ENCODE measurements at places on chromosomes 2 and 18.

GRCh38 chr18:63315131-63315662 lies 4.4 kb downstream of the BCL2 start:
- DNase-seq, result no peak

- no peak for DNase-seq
These were observed 169.6 kb downstream of the GLI2 start for GRCh38 chr2:120905298-120905697.

- no peak for DNase-seq
These were observed 763 bp upstream of the OLA1 start for GRCh38 chr2:174248998-174249592.

DNA sequence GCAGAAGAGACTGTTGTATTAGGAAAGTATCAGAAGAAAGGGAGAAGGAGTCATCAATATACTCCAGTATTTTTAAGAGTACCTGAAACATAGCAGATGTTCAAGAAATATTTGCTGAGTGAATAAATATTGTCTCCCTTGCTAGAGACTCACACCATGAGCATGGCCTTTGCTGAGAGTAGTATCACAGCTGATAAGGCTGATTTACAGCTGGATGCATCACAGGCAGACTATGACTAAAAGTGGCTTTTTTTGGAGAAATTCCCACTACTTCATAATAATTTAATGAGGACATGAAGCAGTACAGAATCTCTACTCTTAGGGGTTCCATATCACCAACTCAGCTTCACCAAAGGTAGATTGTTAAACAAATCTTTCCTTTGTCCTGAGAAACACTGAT lies 373.3 kb downstream of the RBM43 start:
- no peak for DNase-seq

DNA sequence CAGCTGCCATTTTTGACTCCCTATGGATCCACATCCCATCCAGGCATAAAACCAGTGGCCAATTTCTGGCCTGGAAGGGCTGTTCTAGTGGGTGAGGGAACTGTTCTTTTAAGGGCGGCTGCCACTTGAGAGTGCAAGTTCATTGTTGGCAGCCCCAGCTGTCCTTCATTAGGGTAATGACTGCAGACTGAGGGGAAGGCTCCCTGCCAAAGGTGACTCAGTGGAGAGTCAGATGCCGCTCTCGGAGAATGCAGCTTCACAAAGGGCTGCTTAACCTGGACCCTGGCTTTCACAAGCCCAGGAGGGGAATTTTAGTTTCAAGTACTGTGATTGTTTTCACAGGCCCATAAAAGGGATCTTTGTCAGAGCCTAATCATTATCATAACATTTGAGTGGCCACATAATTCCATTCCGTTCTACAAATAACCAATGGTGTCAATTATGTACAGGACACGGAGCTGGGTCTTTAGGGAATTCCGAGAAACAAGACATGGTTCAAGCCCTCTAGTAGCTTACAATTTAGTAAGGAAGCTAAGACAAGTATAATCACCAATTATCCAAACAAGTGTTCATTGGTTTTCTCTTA lies 235.7 kb downstream of the CDCA7 start:
- DNase-seq, result no peak

- no peak for DNase-seq
These were observed 91.7 kb downstream of the DYSF start for GRCh38 chr2:71544919-71545571.
